Left renal pelvis (tissue), 4 donors: ENCODE measurements at places on chromosomes 2 and 18.

GRCh38 chr2:224122542-224122941 lies 83.5 kb upstream of the SERPINE2 start:
- no peak for DNase-seq

DNA sequence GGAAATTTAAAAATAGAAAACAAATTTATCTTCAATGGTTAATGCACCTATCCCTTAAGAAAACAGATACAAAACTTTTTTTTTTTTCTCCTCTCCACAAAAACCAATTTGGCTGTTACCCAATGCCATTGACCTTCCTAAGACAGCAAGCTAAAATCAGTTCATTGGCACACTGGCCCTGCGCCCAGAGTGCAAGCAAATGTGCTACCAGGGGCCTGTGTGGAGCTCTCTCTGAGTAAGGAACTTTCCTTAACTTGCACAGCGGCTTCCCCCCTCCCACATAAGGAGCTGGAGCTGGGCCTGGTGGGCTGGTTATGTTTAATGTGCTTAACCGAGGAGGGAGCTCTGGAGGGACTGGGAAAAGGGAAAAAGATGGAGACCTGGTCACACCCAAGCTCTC lies 17.6 kb upstream of the POU3F3 start:
- DNase-seq = no peak

DNA sequence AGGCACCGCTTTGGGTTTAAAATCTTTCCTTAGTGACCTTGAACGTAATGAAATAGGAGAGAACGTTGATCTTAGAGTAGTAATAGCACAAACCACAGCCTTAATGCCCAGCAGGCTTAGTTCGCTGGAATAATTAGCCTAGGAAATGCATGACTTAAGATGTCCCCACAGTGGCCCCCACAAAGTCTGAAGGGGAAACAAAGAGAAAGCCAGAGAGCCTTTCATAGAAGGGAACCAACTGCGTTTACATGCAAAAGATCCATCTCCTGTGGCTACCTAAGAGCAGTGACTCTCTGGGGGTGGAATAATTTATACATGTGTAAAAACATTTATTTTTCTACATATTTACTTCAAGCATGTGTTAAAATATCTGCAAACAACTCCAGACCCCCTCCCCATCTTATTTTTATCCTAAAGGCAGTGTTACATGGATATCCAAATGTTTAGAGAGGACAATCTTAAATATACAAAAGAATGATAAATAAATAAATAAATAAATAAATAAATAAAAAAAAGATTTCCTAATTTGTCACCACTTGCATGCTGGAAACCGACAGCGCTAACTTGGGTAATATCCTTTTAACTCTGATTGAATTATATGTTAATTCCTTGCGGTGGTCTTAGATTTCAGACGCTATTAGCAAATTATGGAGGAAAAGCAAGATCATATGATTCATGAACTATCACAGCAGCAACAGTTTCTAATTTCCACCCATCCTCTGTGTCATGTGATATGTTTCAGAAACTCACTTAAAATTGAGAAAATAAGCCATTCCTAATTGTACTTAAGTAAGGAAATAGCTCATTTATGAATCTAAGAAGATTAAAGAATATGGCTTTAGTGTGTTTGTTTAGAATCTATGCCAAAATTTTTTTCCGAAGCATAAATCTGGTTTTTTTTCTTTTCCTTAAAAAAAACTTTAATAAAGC lies 23.4 kb upstream of the CYP1B1 start:
- DNase-seq = no peak

DNA sequence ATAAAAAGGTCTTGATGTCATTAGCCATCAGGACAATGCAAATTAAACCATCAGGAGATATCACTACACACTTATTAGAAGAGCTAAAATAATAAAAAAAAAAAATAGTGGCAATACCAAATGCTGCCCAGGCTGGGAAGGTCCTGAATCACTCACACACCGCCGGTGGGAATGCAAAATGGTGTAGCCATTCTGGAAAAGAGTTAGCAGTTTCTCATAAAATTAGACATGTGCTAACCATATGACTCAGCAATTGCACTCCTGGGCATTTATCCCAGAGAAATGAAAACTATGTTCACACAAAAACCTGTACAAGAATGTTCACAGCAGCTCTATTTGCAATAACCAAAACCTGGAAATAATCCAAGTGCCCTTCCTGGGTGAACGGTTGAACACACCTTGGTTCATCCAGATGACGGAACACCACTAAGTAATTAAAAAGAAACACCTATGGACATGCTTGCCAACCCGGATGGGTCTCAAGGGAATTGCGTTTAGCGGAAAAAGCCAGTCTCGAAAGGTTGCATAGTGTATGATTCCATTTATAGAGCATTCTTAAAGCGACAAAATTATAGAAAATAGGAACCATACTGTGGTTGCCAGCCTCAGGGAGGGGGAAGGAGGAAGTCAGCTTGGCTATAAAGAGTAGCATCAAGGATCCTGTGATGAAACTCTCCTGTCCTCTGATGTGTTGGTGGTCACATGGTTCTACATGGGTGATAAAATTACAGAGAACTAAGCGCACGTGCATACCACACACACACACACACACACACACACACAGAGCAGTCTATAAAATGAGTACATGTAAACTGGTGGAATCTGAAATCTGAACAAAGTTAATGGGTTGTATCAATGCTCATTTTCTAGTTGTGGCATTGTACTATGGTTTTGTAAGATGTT lies 4.6 kb downstream of the MBP start:
- no peak for DNase-seq

GRCh38 chr2:102442967-102443828 lies 20.2 kb downstream of the IL18RAP start:
- DNase-seq = peak; percentile 10

DNA sequence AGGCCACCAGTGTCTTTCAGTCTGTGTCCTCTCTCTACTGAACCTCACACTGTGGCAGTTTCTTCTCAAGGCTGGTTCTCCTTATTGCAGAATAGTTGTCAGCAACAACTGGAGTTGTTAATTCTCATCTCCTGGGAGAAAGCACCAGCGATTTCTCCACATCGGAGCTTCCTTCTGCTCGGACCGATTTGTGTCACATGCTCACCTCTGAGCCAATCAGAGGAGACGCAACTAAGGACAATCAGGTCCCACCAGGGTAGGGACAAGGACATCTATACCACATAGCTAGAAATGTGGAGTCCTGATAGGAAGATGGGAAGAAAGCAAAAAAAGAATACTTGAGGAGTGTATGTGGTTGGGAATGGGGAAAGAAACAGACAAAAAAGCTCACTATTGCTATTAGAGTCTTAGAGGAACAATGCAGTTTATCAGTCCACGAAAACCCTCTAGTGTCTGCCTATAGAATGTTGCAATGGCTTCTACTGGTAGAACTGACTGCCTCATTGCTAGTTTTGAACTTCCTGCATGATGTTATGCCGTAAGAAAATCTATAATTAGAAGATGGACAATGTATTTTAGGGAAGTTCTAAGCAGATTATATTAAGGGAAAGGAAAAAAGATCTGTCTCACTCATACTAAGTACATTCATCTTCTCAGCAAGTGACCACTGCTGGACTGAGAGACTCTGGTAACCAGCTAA lies 169.7 kb downstream of the CDCA7 start:
- no peak for DNase-seq

- no peak for DNase-seq
Measured at GRCh38 chr2:240297256-240298116, 138.0 kb upstream of the GPC1 start.

- DNase-seq = no peak
Measured at GRCh38 chr18:2687390-2688001, 32.0 kb downstream of the SMCHD1 start.

- no peak for DNase-seq
Measured at GRCh38 chr2:216517447-216518225, 19.0 kb downstream of the RPL37A start.

GRCh38 chr2:7033136-7033960 lies 116.1 kb downstream of the RNF144A start:
- no peak for DNase-seq

- DNase-seq = no peak
Measured at GRCh38 chr2:109435901-109436598, 177.7 kb downstream of the SEPTIN10 start.

GRCh38 chr2:85755122-85756027 lies 1.6 kb downstream of the ATOH8 start:
- DNase-seq = no peak

DNA sequence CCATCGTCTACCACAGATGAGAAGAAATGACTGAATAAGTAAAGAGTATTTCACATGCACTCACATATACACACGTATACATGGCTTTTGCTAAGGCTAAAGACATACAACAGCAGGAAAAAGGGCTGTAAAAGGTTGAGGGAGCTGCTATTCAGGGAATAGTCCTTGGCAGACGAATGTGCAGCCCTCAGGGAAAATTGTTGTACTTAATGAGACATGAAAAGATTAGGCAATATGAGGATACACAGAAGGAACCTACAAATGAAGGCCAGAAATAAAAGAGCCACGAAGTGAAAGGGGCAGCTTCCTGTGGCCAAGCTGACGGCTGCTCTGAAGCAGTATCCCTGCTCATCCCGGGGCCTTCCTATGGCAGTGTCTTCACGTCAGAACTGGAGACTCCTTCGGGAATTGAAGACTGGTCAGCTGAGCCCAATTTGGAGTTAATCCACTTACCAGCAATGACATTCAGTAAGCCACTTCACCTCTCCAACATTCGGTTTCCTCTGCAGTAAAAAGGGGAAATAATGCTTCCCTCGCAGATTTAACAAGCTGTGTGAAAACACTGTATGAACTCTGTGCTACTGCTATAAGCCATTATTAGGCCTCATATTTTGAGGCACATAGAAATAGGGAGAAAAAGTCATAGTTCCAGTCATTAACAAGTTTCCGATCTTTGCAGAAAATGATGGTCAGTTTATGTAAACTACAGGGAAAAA lies 221.8 kb downstream of the STK39 start:
- DNase-seq = no peak

- DNase-seq = no peak
Measured at GRCh38 chr2:73385123-73385503, 523 bp upstream of the ALMS1 start.

DNA sequence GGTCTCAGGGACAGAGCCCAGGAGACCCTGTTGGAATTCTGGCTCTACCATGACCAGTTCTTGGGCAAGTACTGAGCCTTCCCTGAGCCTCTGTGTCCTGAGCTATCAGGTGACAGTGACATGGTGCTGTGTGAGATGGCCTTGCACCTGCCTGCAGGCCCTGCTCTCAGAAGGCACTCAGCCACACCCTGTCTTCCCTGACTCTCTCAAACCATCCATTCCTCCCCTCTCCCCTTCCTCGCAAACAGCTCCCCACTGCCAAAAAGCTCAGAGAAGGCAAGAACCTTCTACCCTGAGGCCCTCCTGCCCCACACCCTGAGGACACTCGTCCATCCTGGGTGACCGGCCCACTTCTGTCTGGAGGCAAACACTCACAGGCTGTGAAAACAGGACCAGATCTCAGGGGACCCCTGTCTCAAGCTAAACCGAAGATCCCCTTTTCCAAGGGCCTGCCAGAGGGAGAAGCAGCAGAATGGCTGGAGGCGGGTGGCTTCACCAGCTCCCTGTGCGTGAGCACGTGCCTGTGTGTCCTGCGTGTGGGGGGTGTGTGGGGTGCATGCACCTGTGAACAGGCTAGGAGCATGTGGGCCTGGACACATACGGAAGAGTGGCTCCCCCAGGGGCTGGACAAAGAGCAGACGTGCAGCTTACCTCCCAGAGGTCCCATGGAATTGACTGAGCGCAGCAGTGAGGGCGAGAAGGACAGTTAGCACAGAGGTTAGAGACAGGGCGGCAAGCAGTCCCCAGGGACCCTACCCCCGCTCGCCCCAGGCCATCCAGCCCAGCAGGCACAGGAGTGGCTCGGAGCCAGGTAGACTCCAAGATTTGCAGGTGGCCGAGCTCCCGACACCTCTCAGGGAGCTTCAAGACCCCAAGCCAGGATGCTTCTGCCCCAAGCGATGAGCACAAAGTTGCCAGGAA lies 53.9 kb downstream of the BIN1 start:
- no peak for DNase-seq

- no peak for DNase-seq
Measured at GRCh38 chr2:189502714-189503113, 61.4 kb downstream of the WDR75 start.

DNA sequence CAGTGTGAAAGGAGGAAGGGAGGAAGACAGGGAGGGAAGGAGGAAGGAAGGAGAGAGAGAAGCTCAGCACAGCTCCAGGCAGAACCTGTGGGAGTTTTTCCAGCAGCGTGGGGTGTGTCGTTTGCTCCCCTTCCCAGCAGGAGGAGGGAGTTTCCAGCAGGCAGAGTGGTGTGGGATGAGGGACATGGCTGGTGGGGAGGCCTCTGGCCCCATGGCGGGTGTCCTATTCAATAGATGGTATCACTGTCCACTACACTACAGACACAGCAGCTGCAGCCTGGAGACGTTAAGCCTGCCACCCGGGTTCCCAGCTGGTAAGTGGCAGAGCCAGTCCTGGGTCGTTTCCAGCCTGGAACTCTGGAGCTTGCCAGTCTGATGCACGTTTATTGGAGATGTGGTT lies 44.7 kb downstream of the GLI2 start:
- no peak for DNase-seq
